ENCODE measurements at places on chromosomes 7 and 10.
A peak's percentile ranks its signal among the peaks of the same experiment; 100 is the strongest.

DNA sequence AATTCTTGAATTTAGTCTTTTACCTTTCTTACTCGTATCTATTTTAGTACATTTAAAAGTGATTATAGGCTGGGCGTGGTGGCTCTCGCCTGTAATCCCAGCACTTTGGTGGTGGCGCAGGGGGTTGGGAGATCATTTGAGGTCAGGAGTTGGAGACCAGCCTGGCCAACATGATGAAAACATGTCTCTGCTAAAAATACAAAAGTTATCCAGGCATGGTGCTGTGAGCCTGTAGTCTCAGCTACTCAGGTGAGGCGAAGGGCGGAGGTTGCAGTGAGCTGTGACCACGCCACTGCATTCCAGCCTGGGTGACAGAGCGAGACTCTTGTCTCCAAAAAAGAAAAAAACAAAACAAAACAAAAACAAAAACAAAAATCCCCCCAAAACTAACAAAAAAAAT is 12.2 kb downstream of the PRKCQ start:
- DNase-seq = no peak

DNA sequence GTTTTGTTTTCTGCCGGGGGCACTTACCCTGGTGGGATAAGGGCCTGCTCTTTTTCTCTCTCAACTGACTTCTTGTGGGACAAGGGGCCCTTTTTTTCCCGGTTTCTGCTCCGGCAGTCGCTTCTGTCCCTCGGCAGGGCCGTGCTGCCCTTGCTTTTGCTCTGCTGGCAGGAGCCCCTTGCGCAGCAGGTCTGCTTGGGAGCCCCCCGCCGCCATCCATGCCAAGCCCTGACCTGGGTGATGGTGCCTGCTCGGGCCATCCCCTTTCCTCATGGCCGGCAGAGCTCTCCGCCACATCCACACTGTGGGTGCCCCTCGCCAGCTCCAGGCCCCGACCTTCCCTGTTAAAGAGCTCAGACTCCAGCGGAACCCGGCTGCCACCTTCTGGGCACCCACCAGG is 47.0 kb upstream of the ZNF32 start:
- DNase-seq = no peak

- DNase-seq = peak; percentile 38
These were observed 96.8 kb upstream of the AGR3 start for GRCh38 chr7:16978358-16979244.

DNA sequence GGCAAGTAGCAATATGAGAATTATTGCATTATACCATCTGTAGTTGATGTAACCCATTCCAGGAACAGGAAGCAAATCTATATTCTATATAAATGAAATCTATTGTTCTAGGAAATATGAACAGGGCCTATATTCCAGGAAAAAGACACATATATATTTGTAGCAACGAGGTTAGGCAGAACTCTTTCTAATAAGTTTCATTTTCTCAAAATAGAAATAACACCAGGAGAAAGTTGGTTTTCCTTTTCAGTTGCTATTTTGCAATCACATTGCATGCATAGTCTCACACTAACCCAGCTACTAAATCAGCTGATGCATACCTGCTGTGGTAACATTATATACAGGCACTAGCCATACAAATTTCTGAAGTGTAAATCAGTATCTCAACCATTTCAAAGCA is 6.2 kb upstream of the IFIT2 start:
- no peak for DNase-seq

DNA sequence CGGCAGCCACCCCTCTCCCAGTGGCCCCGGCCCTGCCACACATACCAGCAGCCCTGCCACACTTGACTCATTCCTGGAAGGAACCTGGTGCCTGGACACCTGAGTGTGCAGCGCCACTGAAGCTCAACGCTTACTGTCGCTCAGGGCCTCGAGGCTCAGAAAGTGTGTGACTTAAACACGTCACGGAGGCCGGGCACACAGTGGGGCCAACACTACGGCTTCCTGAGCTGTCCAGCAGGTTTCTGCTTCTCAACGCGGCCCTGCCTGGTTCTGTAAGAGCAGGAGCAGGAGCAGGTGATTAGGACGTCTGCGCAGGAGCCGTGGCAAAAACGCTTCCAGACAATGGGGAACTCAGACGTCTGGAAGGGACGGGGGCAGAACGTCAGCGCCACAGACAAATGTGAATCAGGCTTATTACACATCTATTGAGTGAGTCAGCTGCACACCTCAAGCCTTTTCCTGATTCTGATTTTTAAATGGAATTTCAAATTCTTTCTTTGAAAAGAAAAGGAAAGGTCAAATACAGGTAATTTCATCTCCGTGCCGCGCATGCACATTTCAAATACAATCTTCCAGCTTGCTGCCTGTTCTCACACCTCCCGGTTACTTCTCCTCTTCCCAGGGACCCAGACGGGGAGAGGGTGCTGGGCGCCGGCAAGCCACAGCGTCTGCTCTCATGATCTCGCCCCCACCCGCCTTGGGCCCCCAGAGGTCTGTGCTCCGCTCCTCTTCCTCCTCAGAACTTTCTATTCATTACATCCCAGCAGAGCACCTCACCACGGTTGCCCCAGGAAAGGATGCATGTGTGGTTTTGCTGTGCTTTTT is 66.6 kb downstream of the ADARB2 start:
- DNase-seq = no peak

GRCh38 chr10:109412353-109412752 is 511.0 kb downstream of the XPNPEP1 start:
- DNase-seq = no peak

Data from fibroblast of the conjunctiva (primary cell).